ENCODE measurements at places on chromosomes 5 and 9. TPM values are rescaled to one million over a fixed set of nuclear protein-coding genes. Genes with fewer than 3 reads are reported as not detected.

The HTR4 gene
- total RNA-seq: not detected

The IFNA13 gene
- total RNA-seq: not detected

DNA sequence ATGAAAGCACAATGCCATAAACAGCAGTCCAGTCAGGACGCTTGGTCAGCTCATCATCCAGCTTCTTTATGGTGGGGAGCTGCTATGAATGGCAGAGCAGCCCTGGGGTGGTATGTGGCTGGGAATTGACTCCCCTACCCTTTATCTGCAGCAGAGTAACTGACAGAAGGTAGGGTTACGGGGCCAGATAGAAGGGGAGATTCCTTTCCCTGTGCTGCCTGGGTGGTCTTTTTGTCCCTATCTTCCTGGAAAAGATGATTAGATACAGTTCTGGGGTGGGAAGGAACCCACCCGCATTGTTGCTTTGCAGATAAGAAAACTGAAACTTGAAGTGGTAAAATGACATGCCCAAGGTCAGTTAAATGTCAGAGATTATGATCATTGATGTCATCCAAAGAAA, 405.5 kb downstream of the ARHGEF28 start:
- no peak for DNase-seq

DNA sequence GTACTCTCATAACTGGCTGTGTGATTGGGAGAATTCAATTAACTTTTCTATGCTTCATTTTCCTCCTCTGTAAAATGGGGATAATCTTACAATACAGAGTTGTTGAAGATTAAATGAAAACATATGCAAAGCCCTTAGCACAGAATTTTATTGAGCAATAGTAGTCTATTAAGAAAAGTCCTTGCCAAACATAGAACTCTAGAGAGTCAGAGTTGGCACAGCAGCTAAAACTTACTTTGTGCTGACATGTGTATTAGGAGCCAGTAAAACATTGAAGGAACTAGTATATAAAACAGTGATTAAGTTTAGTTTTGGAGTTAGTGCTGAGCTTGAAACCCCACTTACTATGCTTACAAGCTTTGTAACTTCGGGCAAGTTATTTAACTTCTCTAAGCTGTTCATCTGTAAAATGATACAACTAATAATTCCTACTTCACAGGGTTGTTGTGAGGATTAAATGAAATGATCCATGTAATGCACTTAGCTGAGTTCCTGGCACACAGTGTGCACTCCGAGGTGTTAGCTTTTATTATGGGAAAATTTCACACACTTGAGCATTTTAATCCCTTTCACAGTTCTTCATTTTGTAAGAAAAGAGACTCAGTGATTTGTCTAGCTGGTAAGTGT, 20.0 kb upstream of the GRIN3A start:
- no peak for DNase-seq

DNA sequence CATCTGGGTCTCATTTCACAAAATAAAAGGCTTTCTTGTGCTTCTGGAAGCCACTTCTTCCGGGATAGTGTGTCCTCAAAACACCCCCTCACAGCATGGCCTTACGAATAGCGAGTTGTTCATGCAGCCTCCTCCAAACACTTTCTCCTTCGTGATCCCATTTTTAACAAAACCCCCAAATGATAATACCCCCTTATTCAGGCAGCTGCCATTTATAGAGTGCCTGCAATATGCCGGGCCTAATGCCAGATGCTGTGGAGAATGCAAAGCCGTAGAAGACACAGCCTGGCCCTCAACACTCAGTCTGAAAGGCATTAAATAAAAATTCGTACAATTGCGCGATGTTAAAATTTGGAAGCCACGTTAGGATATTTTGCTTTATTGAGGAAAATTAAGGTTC, 66.4 kb upstream of the SLC44A1 start:
- DNase-seq: no peak

DNA sequence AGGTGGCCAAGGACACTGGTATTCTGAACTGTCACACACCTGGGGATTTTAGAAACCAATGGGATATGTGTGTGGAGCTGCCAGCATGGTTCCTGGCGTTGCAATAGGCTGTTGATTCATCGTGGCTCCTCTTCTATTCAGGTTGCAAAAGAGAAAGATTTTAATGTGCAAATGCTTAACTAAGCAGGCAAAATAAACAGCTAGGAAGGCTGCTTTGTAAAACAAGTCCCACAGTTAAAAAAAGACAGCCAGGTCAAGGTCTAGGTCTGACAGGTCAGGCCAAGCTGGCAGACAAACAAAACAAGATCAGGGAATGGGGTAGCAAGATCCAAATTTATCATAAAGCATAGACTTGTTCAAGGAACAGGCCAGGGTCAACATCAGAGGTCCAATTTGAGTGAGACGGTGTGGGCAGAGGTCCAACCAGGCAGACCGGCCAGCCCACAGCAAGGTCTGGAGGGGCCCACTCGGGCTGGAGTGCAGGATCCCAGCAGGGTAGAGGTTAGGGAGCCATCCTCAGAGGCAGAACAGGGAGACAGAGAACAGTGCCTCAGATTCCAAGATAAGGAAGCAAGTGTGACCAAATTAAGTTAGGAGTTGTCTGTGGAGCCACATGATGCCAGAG, 45.6 kb downstream of the SUB1 start:
- no peak for DNase-seq

The ST8SIA4 gene
- 61.3 TPM for total RNA-seq

DNA sequence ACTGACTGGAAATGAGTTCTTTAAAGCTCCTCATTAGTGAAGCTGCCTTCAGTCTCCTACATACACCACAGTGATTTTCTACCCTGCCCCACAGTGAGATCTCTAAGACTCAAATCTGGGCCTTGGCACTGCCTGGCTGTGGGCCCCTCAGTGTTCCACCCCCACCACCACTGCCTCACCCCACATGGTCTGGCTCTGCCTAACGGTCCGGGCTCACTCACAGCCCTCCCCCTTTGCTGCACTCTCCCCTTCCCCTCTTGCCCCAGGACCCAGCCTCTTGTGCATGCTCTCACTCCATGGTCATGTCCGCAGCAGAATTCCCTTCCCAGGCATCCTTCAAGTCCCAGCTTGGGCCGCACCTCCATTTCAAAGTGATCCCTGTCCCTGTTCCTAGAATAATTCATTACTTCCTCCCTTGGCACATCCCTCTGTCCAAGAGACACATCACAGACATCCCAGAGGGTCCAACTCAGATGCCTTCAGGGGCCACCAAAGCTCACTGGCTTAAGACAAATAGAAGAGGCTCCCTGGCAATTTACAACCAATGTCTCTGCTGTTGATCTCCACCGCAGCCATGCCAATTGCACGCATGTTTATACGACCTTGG, 56.7 kb downstream of the HRH2 start:
- DNase-seq: no peak

DNA sequence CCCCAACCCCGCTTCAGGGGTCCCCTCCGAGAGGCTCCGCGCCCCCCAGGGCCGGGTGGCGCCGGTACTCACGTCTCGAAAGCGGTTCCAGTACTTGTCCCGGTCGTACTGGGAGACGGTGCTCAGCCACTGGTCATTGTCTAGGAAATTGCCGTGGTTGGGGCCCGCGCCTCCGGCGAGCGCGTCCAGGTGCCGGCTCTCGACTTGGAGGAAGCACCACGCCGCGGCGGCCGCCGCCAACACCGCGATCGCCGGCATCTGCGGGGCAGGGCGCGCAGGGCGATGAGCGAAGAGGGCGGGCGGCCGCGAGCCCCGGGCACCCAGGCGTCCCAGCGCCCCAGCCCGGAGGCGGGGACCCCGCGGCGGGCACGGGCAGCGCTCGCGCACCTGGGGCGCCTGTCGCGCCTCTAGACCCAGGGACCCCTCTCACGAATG, 808 bp downstream of the SPOCK1 start:
- no peak for DNase-seq

The TTLL11 gene
- total RNA-seq: 2.8 TPM

DNA sequence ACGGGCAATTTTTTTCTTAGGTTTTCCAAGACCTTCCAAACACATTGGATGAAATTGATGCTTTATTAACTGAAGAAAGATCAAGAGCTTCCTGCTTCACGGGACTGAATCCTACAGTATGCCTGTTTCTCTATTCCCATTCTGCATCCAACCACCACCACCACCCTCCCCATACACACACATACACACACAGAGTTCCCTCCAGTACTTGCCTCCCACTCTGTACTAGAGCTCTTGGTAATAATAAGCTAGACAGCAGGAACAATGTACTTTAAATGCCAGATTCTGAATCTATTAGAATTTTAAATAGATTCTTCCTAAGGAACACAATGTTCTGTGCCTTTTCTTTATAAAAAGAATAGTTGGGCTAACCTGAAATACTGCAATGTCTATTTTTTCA, 67.4 kb downstream of the KLF9 start:
- DNase-seq: no peak

DNA sequence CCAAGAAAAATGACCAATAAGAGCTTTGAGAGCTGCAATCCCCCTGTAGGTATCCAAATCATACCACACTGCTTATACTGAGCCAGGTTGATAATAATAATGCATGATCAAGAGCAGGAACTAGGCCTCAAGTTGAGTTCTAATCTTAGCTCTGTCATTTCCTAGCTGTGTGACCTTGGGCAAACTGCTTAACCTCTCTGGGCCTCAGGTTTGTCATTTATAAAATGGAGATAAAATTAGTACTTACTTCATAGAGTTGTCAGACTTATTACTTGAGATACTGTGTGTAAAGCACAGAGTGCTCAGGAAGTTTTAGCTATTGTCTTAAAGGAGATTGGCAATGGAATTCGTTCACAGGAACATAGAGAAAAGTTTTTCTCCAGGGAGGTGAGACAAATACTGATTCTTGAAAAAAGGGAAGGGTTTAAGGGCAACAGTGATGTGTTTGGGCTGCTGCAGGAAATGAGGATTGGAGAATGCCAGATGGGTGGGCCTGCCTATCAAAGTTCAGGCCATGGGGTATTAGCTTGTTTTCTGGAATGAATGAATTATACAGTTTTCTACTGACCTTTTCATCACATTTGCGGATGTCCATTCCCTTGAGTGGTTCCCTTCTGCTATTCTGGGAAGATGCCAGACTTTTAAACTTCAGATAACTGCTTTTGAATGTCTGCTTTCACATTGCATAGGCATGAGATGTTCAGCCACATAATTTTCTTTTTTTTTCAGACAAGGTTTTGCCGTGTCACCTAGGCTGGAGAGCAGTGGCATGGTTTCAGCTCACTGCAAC, 10.2 kb upstream of the ATP6V0E1 start:
- no peak for DNase-seq

The SPINK6 gene
- not detected for total RNA-seq

The IL13 gene
- total RNA-seq: 231 TPM

The MEIKIN gene
- not detected for total RNA-seq

- DNase-seq: no peak
Observed at GRCh38 chr5:113118765-113119164, 142.2 kb downstream of the DCP2 start.

The GABRA6 gene
- total RNA-seq: not detected

DNA sequence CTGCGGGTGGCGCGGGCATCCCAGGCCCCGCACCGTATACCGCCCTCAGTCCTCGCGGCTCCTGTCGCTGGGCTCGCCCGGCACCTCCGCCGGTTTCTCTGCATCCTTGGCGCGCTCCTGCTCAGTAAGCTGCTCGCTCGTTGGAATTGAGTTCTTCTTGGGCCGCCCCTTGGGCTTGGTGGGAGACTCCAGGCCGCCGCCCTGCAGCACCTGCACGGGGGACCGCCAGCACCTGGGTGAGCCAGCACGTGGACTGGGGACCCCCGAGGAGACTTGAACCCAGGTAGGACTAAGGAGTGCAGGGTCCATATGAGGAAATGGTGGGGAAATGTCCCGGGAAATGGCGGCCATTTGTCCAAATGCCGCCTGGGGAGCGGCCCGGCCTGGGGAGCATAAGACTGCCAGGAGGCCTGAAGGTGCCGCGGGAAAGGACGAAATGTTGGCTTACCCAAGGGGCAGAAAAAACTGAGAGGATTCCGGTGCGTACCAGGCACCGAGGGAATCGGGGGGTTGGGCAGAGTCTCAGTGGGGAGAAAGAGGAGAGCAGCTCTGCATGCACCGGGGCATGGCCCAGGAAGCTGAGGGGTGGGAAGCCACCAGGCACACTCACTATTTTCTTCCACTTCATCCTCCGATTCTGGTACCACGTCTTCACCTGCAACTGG, 2.9 kb downstream of the BARX1 start:
- DNase-seq: no peak

The SNX18 gene
- 13.1 TPM for total RNA-seq

The UAP1L1 gene
- 19.1 TPM for total RNA-seq

- DNase-seq: no peak
Observed at GRCh38 chr5:151002250-151002649, 18.1 kb upstream of the GPX3 start.

The CCDC112 gene
- total RNA-seq: 0.31 TPM

The IL3 gene
- 71.3 TPM for total RNA-seq

DNA sequence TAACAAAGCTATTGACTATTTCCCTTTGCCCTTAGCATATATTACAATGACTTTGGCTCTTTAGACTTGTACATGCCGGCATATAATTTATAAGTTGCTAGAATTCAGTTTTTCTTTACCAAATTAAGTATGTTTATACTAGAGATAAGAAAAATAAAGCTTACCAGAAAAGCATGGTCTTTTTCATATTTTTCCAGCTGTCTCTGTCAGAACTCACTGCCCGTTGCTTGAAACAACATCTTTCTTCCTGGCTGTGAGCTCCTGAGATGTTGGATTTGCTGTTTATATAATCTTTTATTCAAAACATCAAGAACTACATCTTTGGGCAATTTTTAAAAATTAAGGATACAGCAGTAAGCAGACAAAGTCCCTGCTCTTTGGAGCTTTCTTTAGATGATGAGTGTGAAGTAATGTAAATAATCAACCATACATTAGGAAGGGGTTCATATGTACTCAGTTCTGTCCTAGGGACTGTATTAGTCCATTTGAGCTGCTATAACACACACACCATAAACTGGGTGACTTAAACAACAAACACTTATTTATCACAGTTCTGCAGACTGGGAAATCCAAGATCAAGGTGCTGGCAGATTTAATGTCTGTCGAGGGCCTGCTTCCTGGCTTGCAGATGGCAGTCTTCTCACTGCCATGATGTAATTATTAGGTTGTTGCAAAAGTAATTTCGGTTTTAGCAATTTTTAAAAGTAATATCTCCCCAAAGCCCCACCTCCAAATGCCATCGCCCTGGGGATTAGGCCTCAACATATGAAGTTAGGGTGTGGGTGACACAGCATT, 45.4 kb upstream of the RANBP3L start:
- DNase-seq: no peak

DNA sequence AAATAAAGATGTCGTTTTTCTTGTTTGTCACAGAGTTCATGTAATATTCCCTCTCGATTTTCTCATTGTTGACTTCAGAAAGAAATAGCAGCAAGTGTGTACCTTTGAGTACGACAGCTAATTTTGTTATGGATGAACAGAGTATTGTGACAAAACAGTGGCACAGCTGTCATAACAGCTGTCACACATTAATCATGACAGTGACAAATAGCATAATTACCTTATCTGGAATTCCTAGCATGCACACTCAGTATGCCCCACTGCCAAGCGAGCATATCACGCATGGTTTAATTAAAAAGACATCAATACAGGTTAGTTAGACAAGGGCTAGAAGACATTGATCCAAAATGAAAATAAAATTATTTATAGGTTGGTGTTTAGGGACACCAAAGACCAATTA, 375.1 kb downstream of the SPATA31D1 start:
- DNase-seq: no peak

DNA sequence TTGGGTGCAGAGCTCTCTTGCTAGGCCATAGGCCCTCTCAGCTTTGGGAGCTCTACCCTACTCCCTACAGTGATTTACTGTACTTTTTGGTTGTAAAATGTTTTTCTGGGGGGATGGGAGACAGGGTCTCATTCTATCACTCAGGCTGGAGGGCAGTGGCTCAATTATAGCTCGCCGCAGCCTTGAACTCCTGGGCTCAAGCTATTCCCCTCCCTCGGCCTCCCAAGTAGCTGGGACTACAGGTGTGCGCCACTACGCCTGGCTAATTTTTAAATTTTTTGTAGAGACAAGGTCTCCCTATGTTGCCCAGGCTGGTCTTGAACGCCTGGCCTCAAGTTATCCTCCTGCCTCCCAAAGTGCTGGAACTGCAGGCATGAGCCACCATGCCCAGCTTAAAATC, 21.7 kb upstream of the RNF130 start:
- no peak for DNase-seq
